ENCODE measurements at places on chromosomes 12 and 14. TPM values are rescaled to one million over a fixed set of nuclear protein-coding genes. Genes with fewer than 3 reads are reported as not detected.

The TSPAN19 gene
- total RNA-seq, result not detected

The SPIC gene
- not detected for total RNA-seq

The MUCL1 gene
- not detected for total RNA-seq

The MYF5 gene
- not detected for total RNA-seq

The SLC35F4 gene
- not detected for total RNA-seq

Data from fibroblast of lung (primary cell).